ENCODE measurements at places on chromosomes 16 and 17.

DNA sequence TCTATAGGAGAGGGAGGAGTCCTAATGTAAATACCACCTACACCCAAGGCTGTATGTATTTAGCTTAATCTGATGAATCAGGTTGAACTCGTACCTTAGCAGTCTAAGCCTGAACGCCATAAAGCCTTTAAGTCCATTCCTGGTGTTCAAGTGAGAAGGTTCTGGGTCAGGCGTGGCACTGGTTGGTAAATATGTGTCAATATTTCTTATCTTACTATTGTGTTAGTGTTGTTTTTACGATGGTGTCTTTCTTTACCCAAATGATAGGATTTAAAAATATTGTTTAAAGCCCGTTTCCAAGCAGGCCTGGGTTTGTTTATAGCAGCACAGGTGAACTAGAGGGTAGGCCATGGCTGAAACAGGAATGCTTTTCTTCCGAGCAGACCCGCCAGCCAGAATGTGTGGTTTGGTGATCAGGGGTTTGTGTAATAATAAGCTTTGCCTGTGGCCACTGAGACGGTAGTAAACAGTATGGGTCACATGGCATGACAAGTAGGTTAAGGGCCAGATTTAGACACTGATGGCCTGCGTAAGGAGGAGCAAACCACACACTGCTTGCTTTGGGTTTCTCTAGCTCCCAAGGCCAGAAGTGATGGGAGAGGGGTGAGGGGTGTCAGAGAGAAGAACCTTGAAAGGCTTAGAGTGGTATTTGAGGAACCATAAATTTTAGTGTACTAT, 3.3 kb downstream of the TMEM94 start:
- no peak for DNase-seq

- DNase-seq = no peak
These were observed 73.9 kb upstream of the C16orf82 start for GRCh38 chr16:26992666-26993349.

DNA sequence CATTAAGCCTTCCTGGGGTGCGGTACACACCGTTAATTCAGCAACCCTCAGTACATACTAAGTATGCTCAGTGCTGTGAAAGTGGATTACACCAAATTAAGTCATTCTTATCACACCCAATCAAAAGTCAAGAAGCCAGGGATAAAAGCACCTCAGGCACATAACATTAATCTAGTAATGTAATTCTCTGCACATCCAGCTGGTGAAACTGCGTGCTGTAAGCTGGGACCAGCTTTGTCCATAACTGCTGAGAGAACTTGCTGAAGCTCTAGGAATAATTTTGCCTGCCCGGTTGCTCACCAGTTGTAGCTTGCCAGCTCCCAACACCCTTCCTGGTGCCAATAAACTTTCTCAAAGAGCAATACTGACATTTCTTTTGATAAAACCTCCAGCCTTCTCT, 44.9 kb downstream of the SLC47A1 start:
- DNase-seq = no peak

DNA sequence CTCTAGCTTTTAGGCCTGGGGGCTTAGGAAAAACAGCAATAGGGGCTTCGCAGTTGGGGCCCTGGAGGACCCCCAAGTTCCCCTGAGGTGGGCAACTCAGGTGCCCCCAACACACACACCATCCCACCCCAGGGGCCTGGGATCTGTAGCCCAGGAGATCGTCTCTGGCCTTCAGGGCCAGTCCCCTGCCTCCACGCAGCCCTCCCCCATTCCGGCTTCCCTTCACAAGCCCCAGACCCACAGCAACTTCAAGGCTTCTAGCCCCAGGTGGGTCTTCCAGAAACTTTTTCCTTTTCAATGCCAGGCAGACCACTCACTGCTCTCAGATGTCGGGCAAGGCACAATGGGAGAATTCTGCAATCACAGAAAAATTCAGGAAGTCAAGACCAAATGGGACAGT, 79.4 kb downstream of the C16orf78 start:
- no peak for DNase-seq

GRCh38 chr17:57384219-57384618, 127.9 kb downstream of the MSI2 start:
- no peak for DNase-seq

- DNase-seq = no peak
These were observed 4.2 kb downstream of the PSKH1 start for GRCh38 chr16:67897231-67897630.

DNA sequence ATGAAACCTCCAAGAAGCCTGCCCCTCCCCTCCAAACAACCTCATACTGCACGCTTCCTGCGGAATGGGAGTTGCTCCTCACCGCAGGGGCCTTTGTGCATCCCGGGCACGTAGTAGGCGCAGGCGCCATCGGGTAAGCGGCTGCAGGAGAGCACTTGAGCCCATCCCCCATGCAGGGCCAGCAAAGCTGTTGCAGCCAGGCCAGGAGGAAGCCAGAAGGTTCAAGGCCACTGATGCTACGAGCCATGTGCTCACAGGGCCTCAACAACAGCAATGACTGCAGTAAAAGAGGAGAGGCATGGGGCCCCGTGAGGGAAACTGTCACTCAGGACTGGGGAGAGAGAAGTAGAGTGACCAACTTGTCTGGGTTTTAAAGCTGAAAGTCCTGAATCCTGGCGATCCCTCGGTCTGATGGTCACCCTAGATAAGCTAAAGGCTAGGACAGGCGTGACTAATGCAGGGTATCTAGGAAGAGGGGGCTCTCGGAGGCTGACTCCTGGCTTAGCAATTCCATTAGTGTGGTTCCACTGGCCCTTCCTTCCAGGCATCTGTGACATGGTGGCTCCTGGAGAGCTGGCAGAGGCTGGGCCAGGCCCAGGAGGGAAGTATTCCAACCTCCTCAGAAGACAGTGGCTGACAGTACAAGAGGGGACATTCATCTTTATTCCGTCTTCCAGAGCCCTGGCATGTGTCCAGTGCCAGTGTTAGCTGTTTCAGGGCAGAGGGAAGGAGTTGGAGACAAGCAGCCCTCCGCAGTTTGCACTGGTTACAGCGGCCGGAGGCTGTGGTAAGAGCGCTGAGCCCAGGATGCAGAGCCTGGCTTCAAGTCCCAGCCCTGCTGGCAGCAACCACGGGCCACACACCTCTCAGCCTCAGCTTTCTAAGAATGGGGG, 20.8 kb downstream of the GOSR2 start:
- DNase-seq = no peak

DNA sequence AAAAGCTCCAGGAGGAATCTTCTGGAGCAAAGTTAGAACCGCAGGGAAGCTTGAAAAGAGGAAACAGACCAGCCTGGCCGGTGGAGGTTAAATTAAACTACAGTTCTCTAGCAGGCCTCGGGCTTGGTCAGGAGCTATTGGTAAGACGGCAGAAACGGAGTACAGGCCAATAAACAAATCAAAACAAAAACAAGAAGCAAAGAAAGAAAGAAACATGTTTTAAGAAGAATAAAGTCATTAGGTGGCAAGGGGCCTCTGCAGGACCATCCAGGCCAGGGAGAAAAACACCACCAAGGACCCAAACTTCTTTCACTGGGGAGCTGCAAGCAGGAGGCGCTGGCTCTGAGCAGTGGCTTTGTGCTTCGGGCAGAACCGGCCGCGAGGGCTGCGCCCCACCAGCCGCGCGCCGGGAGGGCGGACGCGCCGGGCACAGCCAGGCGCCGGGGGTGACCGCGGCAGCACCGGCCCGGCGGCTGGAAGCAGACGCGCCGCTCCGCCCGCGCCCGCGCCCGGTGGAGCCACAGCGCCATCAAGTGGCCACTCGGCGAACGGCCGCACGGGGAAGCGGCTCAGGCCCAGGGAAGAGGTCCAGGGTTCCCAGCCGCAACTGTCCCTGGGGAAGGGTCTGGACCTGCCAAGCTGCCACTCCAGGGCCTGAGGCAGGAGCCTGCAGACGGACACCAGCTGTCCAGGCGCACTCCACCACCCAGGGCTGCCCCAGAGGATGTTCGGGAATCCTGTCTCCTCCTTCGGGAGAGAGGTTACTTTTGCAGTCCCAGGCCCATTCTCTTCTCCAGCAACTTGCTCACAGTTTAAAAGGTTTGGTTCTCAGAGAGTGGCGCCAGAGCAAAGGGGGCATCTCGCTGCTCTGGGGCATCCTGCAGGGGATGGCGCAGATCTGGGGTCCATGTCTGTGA, 419.4 kb downstream of the SOX9 start:
- DNase-seq = peak; percentile 48

DNA sequence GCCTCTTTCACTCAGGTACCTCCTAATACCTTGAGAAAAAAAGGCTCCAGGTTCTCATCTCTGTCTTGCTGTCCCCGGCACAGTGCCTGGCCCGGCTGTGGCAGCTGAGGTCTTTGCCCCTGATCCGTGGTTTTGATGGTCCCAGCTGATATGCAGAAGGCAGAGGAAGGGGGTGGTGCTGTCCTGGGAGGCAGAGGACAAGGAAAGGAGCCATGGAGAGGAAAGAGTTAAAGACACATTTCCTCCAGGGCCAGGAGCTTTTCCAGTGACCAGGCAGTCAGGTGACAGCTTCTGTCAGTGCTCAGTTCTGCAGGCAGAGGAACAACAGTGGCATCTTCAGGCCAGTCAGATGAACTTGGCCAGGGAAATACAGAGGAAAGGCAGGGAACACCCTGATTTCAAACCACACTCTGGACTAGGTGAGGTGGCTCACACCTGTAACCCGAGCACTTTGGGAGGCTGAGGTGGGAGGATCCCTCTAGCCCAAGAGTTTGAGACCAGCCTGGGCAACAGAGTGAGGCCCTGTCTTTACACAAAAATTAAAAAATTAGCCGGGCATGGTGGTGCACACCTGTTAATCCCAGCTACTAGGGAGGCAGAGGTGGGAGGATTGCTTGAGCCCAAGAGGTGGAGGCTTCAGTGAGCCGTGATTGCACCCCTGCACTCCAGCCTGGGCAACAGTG, 3.3 kb upstream of the COG1 start:
- no peak for DNase-seq

- DNase-seq = no peak
These were observed 16.5 kb upstream of the ADGRG3 start for GRCh38 chr16:57651344-57652333.

DNA sequence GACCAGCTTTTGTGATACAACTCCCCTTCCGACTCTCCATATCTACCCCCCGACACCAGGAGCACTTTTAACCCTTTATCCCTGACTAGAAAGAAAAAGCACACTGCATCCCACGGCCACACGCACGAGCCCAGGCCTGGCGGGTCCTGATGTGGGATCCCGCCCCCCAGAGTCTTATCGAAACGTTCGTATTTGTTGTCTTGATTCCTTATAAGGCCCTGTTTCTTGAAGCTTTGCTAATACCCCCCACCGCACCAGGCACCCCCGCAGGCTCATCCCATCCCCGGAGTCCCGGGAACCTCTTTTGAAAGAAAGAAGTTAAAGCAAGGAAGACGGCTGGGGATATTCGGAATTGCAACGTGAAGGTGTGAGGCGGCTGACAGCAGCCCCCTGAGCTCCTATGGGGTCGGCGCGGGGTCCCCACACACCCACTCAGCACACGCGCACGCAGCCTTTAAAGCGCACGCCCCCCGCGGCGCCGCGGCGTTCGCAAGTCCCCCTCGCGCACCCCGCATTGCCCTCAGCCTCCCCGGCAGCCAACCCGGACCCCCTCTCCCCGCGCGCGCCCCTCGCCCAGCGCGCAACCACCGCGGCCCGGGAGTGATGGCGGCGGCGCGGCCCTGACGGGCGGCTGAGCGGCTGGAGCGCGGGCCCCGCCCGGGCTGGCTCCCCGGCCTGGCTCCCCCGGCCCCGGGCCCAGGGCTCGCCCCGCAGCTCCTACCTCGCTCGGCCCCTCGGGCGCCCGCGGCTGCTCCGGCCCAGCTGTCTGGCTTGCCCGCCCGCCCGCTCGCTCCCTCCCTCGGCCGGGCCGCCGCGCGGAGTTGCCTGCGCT, 448 bp downstream of the STAT5B start:
- no peak for DNase-seq

DNA sequence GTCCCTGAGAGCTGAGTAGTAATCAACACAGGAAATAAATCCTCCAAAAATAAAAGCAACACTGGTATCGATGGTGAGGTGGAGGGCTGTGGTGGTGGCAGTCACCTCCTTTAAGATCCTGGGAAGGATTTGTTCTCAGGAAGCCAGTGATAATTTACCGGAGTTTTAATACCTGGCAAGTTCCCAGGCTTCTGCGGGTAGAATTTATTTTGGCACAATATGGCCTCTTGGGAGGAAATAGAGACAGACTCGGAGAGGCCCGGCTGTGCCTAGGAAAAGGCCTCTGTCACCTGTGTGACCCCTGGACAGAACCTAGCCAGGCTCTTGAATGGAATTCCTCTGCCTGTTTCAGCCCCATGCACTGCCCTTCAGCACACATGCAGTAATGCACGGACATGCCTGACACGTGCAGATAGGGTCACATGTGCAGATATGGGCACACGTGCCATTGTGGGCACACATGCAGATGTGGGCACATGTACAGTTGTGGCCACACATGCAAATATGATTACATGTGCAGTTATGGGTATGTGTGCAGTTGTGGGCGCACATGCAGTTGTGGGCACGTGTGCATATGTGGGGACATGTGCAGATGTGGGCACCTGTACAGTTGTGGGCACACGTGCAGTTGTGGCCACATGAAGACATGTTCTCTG, 33.5 kb downstream of the MGAT5B start:
- no peak for DNase-seq

DNA sequence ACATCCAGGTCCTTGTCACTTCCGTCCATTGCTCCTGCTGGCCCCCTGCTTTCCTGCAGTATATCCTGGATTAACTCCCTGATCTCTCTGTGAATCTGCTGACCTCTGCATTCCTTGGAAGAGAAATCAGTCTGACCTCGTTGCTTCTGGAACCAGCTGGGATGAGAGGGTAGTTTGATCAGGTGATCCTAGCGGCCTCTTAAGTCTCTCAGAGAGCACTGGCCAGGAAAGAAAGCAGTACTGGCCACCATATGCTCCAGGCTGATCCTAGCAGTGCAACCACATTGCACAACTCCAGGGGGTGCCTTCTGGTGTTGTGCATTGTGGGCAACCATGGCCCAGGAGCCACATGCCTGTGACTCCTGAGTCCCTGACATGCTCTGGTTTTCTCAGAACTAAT, 79.2 kb downstream of the ARHGAP23 start:
- DNase-seq = no peak

DNA sequence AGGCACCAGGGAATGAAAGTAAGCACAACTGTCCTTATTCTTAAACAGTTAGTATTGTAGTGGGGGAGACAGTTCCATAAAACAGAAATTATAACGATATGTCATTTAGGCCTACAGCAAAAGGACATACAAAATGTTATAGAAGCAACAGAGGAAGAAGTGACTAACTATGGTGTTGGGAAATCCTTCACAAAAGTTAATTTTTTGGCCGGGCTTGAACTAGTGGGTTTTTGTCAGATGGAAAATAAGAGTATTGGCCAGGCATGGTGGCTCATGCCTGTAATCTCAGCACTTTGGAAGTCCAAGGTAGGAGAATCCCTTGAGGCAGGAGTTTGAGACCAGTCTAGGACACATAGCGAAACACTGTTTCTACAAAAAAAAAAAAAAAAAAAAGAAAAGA, 127.8 kb downstream of the SSH2 start:
- no peak for DNase-seq

DNA sequence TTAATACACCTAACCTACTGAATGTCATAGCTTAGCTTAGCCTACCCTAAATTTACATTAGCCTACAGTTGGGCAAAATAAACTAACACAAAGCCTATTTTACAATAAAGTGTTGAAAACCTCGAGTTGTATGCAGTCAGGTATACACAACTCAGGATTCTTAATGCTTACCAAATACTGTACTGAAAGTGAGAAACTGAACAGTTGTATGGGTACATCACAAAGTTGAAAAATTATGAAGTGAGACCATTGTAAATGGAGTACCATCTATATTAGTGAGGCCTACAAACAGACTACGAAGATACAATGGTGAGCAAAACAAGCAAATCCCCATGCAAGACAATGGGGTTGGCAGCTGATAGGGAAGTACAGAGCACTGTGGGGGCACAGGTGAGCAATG, 79.7 kb downstream of the VAT1L start:
- DNase-seq = no peak

- no peak for DNase-seq
These were observed 226.2 kb downstream of the NTN1 start for GRCh38 chr17:9247401-9247938.
